ENCODE measurements at places on chromosomes 5 and 9. TPM values are rescaled to one million over a fixed set of nuclear protein-coding genes. Genes with fewer than 3 reads are reported as not detected.

The PCDHGA4 gene
- 3.1 TPM for total RNA-seq

The FBP2 gene
- total RNA-seq, result not detected

- DNase-seq, result peak; percentile 78
- H3K4me1 ChIP-seq, result peaks cover 88% of the 10 kb centered on the region
- peak overlapping the region; percentile 76 for H3K27ac ChIP-seq
Measured at GRCh38 chr9:134405527-134405926, 79.3 kb downstream of the RXRA start.

DNA sequence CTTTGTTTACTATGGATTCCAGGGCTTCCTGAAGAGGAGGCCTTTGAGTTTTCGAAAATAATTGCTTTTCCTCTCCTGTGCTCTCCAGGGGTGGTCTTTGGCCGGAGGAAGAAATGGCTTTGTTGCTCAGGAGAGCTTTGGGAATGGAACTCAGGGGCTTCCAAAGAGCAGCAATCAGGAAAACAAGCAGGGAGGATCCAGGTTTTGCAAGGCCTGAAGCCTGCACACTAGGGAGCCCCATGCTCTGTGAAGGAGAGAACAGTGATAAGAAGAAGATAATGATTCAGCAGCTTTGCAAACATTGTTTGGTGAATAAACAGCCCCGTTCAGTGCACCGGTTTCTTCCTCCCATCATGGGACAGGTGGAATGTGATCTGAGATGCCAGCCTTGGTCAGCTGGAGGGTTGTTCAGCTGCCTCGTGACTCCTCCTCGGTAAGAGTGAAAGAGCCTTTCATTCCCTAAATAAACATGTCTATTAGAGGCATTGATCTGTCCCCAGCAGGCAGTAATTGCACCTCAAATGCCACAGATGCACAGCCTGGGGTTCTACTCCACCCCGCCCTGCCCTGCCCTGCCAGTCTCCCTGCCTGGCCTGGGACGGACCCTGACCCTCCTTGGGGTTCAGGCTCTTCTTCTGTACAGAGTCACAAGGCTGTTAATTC, 11.5 kb upstream of the ALDH1B1 start:
- no peaks in the 10 kb centered on the region for H3K27me3 ChIP-seq
- H3K36me3 ChIP-seq, result no peaks in the 10 kb centered on the region
- H3K4me1 ChIP-seq, result no peaks in the 10 kb centered on the region
- no peak overlapping the region for H3K27ac ChIP-seq
- DNase-seq, result no peak

GRCh38 chr9:128026255-128026772, 40.8 kb downstream of the NAIF1 start:
- no peak for DNase-seq
- H3K27ac ChIP-seq, result peak overlapping the region; percentile 74
- no peaks in the 10 kb centered on the region for H3K4me1 ChIP-seq
- H3K36me3 ChIP-seq, result no peaks in the 10 kb centered on the region
- no peaks in the 10 kb centered on the region for H3K27me3 ChIP-seq

DNA sequence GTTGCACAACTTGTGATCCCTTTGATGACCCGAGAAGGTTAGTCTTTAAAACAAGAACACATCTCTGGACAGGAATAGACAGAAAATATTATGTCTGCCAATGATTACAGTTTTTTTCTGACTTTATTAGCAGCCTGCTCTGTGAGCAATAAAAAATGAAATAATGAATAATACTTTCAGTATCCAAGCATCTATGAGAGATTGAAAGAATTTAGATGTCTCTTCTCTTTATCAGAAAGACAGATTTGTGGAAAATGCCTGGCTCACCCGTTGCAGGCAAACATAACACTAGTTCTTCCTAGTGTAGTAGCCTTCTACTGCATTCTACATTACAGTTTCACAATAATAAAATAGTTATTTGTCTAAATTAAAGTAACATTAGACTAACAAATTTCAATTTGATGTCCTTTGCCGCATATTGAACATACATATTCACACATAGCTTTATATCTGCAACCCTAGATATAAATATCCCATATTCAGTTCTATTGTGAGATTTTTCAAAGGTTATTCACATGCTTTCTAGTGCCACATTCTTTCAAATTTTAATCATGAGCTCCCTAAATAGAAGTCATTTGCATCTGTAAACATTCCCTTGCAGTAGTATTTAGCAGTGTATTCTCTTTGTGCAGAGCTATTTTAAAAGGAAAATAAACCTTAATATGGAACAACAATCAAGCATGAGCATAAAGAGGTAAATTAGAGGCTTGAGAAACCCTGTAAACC, 267.3 kb downstream of the EFNA5 start:
- H3K4me3 ChIP-seq, result no peak overlapping the region
- no peaks in the 10 kb centered on the region for H3K4me1 ChIP-seq
- no peaks in the 10 kb centered on the region for H3K36me3 ChIP-seq
- DNase-seq, result no peak
